ENCODE measurements at places on chromosomes 12 and 14.

DNA sequence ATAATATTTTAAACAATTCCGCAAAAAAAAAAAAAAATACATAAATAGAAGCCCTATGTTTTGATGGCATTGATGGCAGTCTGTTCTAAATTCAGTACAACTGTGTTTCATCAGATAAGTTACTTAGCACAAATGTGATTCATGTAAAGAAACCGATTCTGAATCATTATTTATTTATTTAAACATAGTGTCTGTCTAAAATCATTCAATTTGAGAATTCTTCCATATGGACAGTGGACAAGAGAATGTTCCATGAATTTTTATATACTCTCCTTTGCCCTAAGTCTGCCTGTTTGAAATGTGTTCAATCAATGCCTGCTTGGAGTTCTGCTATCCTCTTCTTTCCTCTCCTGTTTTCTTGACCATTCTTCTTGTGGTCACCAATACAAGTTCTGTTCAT, 126.5 kb downstream of the PDE3A start:
- DNase-seq = no peak

DNA sequence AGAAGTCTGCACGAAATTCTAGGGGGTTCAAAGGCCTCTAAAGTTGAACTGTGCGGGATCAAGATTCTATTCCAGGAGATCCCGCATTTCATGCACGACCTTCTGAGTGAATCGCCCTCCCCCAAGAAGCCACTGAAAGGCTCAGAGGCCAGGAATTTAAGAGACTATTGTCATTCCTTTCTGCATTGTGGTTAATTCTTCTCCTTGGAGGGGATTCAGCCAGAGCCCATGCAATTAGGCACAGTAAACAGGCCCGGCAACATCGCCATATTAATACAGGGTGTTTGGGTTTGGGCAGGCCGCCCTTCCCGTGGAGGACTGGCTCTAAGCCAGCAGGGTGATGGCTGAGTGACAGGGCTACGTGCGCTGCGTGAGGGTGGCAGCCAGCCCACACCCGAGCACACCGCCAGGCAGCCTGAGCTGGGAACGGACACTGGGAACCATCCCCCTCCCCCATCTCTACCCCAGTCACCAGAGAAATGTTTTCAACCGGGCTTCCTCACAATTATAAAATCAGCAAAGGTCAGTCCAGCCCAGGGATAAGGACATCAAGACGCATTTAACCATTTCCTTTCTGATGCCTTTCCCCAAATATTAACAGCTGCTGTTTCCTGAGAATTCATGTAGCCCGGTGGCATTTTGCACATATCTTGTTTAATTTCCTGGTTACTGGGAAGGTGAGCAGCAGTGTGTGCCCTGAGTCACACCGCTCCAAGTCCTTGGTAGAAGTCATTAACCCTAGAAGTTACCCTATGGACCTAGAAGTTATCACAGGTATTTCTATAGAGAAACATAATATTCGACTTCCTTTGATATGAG, 12.5 kb downstream of the EGLN3 start:
- DNase-seq = no peak

GRCh38 chr12:66587912-66588311, 91.0 kb downstream of the GRIP1 start:
- DNase-seq = no peak

DNA sequence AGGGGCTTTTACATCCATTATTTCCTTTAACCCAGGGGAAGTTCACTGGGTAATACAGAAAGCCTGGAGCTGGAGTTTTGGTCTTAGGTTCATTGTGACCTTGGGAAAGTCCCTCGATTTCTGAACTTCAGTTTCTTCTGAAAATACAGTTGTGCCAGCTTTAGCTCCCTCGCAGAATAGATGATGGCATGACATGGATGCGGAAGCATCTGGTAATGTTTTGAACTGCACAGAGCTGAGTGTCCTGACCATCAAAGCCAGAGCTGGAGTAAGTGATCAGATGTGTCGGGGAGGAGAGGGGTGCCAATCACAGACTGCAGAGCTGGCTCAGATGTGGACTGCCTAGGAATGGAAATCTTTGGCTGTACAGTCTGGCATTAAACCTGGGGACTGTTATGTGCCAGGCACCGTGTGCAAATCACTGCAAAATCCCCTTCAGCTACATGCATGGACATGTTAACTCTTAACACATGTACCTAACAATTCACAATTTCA, 180.9 kb downstream of the ETV6 start:
- DNase-seq = no peak

DNA sequence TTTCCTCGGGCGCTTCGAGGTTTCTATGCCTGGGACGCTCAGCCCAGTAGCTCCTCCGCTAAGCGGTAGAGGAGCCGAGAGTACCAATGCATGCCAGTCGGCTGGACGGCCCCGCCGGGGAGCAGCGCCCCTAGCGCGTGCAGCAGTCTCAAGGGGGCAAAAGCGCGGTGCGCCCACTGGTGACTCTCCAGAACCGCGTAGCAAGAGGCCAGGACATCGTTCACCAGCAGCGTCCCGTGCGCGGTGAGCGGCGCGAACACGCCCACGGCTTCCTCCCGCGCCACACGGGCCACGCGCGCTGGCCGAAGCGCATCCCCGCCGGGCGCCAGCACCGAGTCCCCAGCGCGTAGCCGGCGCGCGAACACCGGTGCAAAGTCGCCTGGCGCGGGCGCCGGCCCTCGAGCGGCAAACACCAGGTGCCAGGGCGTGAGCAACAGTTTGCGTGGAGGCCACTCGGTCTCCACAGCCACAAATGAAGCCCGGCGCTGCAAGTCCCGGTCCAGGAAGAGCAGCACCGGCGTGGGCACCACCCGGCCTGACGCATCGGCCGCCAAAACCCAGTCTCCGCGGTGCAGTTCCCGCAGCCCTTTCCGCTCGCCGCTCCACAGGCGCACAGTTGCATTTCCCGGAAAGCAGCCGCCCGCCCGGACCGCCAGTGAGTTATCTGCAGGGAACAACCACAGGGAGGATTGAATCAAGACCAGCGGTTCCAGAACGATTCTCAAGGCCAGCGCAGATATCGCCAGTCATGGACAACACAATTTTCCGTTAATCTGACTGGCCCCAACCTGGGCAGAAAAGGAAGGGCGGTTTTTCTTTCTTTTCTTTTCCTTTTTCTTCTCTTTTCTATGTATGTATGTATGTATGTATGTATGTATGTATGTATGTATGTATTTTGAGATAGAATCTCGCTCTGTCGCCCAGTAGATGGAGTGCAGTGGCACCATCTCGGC, 4.5 kb downstream of the DHH start:
- DNase-seq = peak; percentile 64

DNA sequence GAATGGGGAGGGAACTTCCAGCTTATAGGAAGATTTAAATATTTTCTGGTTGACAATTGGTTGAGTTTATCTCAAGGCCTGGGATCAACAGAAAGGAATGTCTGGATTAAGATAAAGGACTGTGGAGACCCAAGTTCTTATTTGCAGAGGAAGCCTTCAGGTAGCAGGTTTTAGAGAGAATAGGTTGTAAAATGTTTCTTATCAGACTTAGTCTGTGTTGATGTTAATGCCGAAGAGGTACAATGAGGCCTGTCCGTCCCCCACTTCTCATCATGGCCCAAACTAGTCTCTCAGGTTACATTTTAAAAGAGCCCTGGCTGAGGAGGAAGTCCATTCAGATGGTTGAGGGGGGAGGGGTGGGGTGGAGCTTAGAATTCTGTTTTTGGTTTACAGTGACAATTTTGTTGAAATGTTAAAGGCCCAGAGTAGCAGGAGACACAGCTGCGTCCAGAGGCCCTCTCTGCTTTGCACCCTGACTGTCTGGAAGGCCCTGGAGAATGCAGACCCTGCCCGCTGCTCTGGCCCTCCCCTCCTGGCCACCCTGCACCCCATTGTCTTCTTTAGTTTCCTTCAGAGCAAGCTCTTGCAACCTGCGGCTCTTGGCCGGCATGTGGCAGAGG, 672.5 kb upstream of the TMEM132C start:
- no peak for DNase-seq

- DNase-seq = no peak
These were observed 5.7 kb downstream of the CRADD start for GRCh38 chr12:93682846-93683261.

GRCh38 chr12:10705655-10706054, 17.5 kb downstream of the YBX3 start:
- DNase-seq = no peak

DNA sequence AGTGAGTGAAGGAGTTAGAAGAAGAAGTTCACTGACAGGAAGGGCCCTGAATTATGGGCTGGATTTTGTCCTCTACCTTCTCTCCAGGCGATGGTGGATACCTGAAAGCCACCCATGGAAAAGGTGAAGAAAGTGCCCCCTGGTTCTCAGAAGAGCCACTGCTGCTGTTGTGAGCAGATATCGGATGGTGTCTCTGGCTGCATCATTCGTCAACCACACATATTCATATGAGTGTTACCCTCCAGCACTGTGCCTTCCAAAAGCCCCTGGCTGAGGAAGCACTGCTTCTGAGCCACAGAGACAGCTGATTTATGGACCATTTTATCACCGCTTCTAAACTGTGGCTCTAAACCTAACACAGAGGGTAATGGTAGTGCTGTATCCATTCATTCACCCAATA, 2.0 kb upstream of the ACTN1 start:
- DNase-seq = no peak
